Left lobe of liver (tissue), 2 donors: ENCODE measurements at places on chromosomes 4 and X. TPM values are rescaled to one million over a fixed set of nuclear protein-coding genes. Genes with fewer than 3 reads are reported as not detected.

DNA sequence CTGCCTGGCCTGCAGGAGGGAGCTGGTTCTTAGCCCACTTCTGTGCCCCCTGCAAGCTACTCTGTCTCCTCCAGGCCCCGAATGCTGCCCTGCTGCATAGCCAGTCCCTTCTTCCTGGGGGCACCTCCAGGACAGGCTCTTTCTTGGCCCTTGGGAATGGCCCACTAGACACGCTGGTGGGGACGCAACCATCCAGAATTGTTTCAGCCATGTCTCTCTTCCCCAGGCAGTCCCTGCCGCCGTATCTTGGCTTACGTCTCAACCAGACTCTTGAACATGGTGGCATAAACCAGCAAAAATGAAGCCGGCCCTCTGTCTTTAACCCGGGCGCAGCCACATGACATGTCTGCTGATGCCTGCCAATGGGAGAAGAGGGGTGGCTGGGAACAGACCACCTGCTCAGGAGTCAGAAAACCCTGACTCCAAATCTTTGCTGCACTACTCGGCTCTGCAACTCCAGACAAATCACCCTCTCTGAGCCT is 9.0 kb downstream of the LRPAP1 start:
- DNase-seq, result no peak

GRCh38 chrX:10015355-10015722 is 48.2 kb downstream of the CLDN34 start:
- no peak for DNase-seq

DNA sequence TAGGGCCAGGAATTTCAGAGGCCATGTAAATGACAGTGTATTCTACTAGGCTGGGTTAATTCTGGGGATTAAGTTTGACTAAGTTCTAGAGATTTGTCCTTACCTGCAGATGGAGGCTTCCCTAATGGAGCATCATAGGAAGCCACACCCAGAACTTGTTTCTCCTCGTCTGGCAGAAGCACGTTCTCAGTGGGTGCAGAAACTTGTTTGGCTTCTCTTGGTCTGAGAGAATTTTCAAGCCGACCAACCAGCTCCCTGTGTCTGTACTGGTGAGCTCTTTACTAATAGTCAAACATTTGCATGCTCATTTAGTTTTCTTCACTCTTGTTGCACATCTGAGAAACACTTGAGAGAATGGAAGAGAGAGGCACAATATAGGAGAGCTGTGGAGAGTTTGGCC is 907 bp upstream of the ATP10D start:
- DNase-seq, result no peak

GRCh38 chrX:113726009-113726408 is 857.9 kb upstream of the HTR2C start:
- no peak for DNase-seq

DNA sequence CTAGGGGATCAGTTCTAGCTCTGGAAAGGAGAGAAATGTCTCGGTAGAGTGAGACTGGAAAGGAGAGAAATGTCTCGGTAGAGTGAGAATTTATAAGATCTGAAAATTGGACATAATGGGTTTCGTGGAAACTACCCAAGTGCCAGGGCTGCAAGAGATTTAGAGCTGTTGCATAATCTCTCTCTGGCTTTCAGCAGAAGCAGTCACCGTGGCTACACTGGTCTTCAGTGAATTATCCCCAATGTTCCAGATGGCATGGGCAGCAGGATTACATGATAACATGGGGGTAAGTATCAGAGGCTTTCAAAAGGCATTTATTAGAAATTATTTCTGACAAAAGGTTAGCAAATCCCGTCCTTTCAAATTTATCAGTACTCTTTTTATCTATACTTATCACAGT is 435.5 kb downstream of the NKX6-1 start:
- no peak for DNase-seq

- no peak for DNase-seq
Measured at GRCh38 chr4:184448821-184449220, 25.5 kb downstream of the IRF2 start.

DNA sequence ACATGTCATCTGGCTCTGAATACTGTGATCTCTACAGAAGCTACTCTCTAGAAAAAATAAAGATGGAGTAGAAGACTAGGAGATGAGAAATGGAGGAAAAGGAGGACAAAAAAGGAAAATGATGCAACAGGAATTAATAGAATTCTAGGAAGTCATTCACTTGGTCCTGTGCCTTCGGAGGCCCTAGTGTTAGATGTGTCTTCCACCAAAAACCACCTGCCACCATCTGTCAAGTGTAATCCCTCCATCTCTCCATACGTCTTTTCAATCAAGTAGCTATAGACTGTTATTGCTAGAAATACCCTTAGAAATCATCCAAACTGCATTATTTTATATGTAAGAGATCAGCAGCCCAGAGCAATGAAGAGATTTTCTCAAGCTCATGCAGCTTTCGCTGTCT is 2.9 kb upstream of the RAB41 start:
- no peak for DNase-seq

DNA sequence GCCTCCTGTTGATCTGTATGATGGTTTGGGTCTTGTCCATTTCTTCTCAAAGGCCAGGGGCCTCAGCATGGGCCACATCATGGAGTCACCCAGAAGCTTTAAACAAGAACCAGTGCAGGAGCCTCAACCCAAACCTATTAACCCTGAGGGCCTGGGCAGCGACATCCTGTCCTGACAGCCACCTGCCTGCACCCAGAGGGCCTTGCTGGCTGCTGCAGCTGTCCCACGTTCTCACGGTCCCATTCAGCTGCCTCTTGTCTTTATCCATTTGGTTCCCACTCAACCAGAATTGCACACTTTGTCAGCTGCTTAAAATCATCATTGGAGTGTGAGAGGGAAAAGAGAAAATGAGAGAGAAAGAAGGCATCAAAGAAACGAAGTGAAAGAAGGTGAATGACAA is 21.6 kb downstream of the C4orf50 start:
- no peak for DNase-seq

- DNase-seq, result no peak
Measured at GRCh38 chr4:174999407-174999806, 81.2 kb downstream of the ADAM29 start.

DNA sequence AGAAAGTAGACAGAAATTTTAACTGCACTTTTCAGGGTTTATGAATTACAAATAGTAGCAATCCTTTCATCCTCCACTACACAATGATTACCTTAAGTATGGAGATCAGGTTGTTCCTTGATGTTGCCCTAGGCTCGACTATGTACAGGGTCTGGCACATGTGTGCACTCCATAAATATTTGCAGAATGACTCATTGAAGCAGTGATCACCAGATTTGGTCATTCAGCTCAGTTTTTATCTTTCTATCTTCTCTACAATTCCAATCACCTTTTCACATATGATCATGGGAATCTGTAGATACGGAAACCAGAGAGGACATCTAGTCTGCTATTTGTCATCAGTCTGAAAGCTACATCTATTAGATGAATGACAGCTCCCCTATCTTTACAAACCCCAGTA is 171.7 kb upstream of the HCCS start:
- no peak for DNase-seq

GRCh38 chr4:48215977-48216376 is 53.7 kb downstream of the TEC start:
- no peak for DNase-seq

GRCh38 chr4:786861-787300 is 39.0 kb downstream of the CPLX1 start:
- DNase-seq, result no peak

- DNase-seq, result peak; percentile 59
Measured at GRCh38 chr4:33080275-33080674, 2360.1 kb downstream of the PCDH7 start.

- DNase-seq, result no peak
Measured at GRCh38 chrX:110414273-110414672, 55.6 kb downstream of the RTL9 start.

GRCh38 chr4:37760840-37761239 is 65.6 kb upstream of the PGM2 start:
- no peak for DNase-seq

GRCh38 chr4:76090241-76090691 is 15.8 kb downstream of the ART3 start:
- no peak for DNase-seq

DNA sequence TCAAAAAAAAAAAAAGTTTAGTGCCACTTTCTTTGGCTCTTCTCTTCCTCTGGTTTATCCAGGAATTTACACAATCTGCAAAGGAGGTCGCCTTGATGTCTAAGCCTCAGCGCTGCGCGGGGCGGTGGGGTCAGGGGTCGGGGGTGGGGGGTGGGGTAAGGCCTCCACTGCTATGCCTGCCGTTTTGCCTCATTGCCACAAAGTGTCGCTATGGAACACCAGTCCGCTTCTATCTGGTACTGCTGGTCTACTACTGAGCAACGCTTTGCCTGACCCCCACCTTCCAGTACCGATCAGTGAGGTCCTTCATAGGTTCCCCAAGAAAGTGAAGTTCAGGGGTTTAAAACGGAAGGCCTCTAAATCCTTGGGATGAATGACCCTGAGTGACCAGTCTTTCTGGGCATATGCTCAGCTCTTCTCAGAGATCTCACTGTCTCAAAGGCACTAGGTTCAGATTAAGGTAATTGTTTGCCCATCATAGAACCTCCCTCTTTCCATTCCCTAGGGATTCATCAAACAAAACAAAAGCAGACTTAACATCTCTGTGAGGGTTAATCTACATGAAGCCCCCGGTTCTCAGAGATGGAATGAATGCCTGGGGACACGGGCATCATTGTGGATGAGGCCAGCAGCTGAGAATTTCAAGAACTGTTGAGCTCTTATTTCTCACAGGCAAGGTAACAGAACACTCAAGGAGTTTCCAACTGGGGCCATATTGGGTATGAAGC is 16.9 kb upstream of the TSR2 start:
- DNase-seq, result no peak

- DNase-seq, result no peak
Measured at GRCh38 chr4:146650034-146650433, 11.3 kb downstream of the POU4F2 start.

DNA sequence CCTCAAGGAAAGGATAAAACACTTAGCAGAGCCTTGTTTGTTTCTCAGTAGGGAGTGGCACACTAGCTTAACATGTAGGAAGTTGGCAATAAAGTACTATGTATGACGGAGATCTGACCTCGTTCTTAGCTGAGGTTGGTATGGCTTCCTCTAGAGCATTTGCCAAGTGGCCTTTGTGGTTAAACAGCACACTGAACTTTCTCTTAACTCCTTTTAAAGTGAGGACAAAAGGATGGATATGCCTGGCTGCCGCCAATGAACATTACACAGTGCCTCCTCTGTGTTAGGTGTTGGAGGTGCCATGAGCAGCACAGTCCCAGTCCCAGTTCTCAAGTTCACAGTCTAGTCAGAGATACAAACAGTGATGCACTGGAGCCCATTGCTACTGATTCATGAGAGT is 54.4 kb downstream of the VGLL1 start:
- DNase-seq, result no peak

- DNase-seq, result no peak
Measured at GRCh38 chr4:159446266-159446976, 343.5 kb downstream of the RAPGEF2 start.

DNA sequence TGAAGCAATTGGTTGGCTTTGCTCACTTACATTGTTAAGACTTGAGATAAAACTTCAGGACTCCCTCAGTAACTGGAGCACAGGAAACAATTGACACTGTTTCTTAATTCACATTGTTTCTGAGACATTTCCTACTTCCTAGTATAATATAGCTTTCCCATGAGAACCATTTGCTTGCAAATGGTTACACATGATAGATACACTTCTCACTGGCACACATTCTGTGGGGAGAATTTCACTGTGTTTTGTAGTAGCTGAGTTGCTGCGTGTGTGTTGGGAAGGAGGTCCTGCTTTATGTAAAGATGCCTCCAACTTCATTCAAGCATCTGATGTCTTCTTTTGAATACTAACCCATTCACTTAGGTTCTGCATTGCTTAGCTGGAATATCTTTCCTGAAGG is 85.3 kb upstream of the SLC4A4 start:
- DNase-seq, result no peak

DNA sequence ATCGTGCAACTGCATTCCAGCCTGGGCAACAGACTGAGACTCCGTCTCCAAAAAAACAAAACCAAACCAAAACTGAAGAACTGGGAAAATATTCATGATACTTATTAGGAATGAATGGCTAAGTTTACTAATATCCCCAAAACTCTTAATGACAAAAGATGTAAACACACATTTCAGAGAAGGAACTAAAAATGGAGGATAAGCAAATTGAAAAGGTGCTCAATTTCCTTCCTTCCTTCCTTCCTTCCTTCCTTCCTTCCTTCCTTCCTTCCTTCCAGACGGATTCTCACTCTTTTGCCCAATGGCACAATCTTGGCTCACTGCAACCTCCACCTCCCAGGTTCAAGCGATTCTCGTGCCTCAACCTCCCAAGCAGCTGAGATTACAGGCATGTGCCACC is 44.4 kb upstream of the CDKN2AIP start:
- DNase-seq, result no peak

DNA sequence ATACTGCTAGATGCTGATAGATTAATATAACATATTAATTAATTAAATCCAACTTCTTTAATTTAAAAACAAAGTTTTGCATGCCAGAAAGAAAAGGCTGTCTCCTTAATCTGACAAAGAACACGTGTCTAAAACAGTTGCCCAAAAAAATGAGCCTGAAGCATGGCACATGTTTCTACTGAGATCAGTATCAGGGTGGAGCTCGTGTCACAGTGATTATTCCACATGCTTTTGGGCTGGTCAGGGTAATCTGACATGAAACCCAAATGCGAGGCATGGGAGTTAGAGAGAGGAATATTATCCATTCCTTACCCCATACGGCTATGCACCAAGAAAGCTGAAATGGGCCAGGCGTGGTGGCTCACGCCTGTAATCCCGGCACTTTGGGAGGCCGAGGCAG is 79.4 kb upstream of the ADRA2C start:
- no peak for DNase-seq

CXCR3 gene
- 0.13 TPM for total RNA-seq

GSTCD gene
- 4.5 TPM for total RNA-seq

PSAPL1 gene
- not detected for total RNA-seq

MAGEC3 gene
- not detected for total RNA-seq

GSX2 gene
- total RNA-seq, result not detected

CT45A3 gene
- total RNA-seq, result not detected

DACH2 gene
- not detected for total RNA-seq

CHRDL1 gene
- total RNA-seq, result 0.28 TPM

PDZD4 gene
- 0.91 TPM for total RNA-seq

PPP2R3B gene
- 9.3 TPM for total RNA-seq

GDPD2 gene
- total RNA-seq, result not detected

LIMCH1 gene
- 9.8 TPM for total RNA-seq

UGT2B15 gene
- total RNA-seq, result 111 TPM

PQBP1 gene
- 31.3 TPM for total RNA-seq
